ENCODE measurements at places on chromosomes 3 and 15.

GRCh38 chr15:79352206-79352605 lies 41.3 kb downstream of the TMED3 start:
- no peak for DNase-seq

- no peak for DNase-seq
Observed at GRCh38 chr3:151415289-151415688, 30.7 kb upstream of the P2RY12 start.

DNA sequence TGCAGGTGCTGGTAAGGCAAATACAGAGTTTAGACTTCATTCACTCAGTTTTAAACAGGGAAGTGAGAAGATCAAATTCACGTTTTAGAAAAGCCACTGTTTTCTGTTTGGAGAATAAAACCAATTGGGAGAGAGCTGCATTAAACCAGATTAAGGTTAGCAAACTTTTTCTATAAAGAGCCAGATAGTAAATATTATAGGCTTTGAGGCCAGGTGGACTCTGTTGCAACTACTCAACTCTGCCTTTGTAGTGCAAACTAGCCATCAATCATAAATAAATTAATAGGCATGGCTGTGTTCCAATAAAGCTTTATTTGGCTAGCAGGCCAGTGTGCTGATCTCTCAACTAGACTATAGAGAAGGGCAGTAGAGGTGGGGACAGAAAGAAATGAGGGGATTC lies 33.5 kb downstream of the SUCLG2 start:
- no peak for DNase-seq

DNA sequence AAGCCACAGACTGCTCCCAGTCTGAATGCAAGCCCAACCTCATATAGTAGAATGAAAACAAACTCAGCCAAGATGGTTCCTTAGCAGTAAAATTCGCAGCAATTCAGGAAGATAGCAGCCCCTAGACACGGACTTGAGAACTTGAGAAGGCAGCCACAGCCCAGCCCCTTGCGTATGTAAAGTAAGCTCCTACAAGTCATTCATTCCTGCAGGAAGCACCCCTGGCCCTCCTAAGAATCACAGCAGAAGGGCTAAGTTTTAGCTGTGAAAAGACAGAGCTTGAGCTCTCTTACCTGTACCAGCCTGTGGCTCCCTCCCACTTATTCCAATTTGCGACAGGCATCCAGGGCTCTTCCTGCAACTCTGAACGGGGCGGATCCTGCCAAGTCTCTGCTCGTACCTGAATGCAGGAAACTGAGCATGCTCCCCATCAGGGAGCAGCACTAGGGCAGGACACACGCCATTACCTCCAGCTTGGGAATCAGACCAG lies 136.4 kb downstream of the MAGI1 start:
- DNase-seq = no peak

DNA sequence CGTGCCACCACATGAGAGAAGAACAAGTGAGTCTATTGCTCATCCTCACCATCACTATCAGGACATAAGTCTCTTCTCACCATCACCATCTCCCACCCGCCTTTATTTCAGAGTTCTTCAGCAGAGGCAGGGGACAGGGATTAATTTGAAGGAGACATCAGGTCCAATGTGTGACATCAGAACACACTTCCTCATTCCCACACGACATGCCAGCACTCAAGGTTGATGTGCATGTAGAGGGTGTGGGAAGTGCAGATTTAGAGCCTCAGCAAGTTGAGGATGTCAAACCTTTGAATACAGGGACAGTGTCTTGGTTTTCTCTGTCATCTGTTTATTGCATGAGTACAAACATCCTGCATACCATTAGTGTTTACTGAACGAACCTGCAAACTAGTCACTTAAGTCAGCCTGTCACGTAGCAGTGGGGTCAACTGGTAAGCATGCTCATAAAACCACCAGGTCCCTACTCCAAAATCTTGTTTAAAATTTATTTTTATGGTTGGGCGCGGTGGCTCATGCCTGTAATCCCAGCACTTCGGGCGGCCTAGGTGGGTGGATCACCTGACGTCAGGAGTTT lies 104.4 kb downstream of the MYLK start:
- no peak for DNase-seq

GRCh38 chr3:188351648-188352047 lies 197.7 kb downstream of the LPP start:
- DNase-seq = no peak

- DNase-seq = no peak
Observed at GRCh38 chr3:99526921-99527320, 111.5 kb upstream of the COL8A1 start.

GRCh38 chr3:13069495-13069894 lies 3.7 kb downstream of the IQSEC1 start:
- peak; percentile 46 for DNase-seq

- no peak for DNase-seq
Observed at GRCh38 chr15:90907051-90907660, 4.1 kb downstream of the MAN2A2 start.

DNA sequence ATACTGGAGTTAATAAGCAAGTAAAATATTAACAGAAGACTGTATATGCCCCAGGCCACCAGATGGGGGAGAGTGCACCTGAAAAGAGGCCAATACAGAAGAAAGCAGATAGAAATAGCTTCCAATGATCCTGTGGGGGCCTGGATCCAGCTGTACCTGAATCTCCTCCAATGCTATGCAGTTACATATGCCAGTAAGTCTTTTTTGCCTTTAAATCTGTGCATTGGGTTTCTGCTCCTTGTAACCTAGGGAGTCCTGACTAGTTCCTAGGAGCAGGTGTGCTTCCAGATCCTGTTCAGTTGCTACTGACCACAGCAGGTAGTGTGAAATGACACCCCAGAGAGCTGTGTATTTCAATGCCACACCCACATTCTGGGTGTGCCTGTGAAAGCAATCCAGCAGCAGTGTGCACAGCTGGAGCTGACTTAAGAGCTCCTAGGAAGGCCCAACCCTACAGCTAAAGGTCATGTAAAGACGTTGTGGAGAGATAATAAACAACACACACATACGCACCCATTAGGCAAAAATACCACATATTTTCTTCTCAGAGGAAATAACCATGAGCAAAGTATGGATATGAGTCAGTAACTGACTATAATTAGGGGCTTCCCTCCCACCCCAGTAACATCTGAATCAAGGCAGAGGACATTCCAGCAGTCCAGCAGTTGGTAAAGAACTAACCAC lies 62.2 kb upstream of the AKAP13 start:
- no peak for DNase-seq

DNA sequence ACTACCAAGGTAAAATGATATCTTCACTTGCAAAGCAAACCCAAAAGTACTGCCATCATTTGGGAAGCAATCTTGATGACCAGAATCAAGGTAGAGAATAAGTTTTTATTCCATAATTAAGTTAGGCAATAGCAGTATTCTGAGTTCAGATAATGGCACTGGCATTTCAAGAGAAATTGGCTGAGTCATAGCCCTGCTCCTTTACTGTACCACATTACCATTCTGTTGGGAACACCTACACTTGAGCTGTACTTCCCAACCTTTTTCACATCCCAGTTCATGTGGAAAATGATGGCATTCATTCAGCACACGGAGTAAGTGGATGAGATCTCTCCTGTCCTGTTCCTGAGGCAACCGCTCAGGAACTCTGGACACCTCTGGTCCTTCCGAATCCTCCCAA lies 311.6 kb upstream of the TPRG1 start:
- no peak for DNase-seq

GRCh38 chr3:14253022-14253706 lies 74.5 kb downstream of the LSM3 start:
- DNase-seq = no peak

GRCh38 chr3:53261712-53262111 lies 5.9 kb upstream of the TKT start:
- DNase-seq = no peak

DNA sequence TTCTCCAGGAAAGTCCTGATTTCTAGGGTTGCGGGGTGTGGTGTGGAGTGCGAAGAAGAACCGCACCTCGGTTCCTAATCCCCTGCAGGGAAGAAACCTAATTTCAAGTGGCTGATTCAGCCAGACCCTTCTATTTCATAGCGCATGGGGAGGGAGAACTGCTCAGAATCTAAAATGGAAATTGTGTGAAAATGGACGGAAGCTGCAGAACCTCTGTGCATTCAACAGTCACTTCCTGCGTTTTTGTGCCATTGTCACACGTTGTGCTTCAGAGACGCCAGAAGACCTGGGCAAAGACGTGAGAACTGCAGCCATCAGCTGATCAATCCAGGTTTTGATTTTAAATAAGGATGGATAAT lies 1.2 kb downstream of the SIDT1 start:
- no peak for DNase-seq

DNA sequence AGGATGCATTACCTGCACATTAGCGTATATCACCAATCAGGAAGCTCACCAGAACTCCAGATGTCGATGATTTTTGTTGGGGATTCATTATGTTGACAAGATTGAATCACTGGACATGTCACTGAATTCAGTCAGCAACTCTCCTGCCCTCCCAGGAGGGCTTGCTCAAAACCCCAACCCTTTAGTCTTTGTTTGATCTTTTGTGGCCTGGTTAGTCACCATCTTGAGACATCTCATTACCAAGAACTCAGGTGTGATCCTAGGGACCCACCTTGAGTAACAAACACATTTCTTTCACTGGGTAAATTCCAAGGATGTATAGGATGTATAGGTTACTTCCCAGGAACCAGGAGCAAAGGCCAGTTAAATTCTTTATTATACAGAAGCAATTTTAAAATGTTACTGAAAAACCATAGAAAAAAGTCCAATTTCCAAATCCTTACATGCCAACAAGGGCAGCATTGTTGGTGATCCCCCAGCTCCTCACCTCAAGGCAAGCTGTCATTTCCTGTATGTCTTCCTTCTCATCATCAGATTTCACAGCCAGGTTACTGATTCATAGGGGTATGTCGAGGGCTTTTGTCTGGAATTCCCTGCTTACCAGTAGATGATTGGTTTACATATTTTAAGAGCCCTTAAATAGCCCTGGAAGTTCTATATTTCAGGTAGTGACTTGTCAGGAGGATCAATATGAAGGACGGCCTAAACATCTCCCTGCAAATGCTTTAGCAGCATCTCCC lies 11.7 kb downstream of the SNRPN start:
- DNase-seq = no peak

GRCh38 chr15:86840996-86841395 lies 761.3 kb downstream of the AGBL1 start:
- DNase-seq = no peak

DNA sequence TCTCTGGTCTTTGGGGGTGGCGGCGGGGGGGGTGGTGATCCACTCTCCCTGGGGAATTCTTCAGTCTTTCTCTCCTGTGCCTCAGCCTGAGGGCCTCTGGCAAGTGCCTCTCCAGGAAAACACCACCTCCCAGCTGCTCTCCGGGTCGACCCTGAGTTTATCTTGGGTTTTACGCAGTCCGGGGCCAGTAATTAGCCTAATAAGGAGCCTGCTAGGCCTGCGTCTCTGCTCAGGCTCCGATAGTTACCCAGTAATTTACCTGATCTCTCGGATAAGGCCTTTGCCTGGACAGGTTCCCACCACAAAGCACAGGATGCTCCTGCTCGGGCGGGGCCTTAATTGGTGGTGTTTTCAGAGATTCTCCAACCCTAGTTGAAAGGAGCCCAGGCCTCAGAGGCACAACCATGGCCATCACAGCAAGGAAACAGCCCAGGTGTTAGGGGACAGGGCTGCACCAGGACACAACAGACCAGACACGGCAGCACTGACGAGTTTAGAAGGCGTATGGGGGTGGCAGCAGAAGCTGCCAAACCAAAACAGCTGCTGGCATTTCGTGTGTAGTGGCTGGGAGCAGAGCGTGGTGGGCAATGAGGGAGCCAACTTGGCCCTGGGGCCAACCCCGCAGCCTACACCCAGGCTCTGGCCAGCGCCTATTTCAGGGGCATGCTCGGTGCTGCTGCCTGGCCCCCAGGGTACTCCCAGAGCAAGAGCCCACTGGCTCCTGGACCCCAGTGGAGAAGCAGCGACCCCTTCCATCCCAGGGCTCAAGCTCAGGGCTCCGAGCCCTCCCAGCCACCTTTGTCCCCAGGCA lies 71.4 kb downstream of the KLF13 start:
- DNase-seq = no peak

GRCh38 chr3:9809239-9809614 lies 835 bp upstream of the TTLL3 start:
- no peak for DNase-seq

GRCh38 chr3:127104586-127104985 lies 88.3 kb upstream of the PRR23E start:
- no peak for DNase-seq

DNA sequence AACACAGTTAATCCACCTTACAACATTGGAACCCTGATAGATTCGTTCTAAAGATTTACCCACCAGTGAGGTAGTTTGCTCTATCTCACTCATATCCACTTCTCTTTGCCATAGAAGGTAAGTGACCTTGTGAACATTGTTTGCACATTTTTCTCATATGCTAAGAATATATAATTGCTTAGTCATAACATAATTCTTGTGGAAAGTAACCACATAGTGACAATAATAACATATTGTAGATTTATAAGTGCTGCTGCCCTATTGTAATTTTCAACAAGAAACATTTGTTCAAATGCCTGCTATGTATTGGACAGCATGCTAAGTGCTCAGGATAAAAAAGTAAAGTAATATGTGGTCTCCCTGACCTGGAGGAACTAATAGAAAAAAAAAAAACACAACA lies 554.2 kb upstream of the KCNMB2 start:
- no peak for DNase-seq

GRCh38 chr15:99921101-99921500 lies 187.9 kb upstream of the LYSMD4 start:
- no peak for DNase-seq

DNA sequence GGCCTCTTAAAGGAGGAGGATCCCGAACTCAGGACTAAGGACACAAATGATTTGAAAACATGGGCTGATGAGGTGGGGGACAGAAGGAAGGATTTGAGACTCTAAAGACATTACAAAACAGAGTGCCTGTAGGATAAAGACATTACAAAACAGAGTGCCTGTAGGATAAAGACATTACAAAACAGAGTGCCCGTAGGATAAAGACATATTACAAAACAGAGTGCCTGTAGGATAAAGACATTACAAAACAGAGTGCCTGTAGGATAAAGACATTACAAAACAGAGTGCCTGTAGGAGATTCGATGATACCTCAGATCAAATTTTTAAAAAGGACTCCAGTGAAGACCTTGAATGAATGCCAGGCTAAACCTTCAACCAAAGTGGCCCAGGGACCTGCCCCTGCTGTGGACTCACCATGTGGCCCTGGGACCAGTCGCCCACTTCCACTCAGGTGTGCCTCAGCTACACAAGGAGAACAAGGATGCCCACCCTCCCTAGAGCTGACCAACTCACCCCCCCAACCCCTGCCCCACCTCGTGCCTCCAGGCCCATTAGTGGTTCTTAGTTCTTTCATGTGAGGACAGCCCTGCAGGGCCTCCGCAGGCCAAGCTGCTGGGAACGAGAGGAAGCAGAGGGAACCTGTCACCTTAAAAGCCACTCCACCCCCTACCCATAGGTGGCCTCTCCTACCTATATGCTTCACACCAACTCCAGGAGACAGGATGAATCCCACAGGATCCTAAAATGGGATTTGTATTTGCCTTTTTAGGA lies 59.8 kb downstream of the SH3BP5 start:
- DNase-seq = no peak

- no peak for DNase-seq
Observed at GRCh38 chr15:57640930-57641682, 49.4 kb downstream of the MYZAP start.

- no peak for DNase-seq
Observed at GRCh38 chr3:9247361-9247940, 2.0 kb downstream of the SRGAP3 start.

- DNase-seq = no peak
Observed at GRCh38 chr3:30551266-30551665, 55.1 kb upstream of the TGFBR2 start.

Measured in GDM1 (cell line).